NCI-H510A treated with DMSO at 0.1 percent for 48 hours (cell line): ENCODE measurements at places on chromosomes 2 and 18.
A peak's percentile ranks its signal among the peaks of the same experiment; 100 is the strongest.

DNA sequence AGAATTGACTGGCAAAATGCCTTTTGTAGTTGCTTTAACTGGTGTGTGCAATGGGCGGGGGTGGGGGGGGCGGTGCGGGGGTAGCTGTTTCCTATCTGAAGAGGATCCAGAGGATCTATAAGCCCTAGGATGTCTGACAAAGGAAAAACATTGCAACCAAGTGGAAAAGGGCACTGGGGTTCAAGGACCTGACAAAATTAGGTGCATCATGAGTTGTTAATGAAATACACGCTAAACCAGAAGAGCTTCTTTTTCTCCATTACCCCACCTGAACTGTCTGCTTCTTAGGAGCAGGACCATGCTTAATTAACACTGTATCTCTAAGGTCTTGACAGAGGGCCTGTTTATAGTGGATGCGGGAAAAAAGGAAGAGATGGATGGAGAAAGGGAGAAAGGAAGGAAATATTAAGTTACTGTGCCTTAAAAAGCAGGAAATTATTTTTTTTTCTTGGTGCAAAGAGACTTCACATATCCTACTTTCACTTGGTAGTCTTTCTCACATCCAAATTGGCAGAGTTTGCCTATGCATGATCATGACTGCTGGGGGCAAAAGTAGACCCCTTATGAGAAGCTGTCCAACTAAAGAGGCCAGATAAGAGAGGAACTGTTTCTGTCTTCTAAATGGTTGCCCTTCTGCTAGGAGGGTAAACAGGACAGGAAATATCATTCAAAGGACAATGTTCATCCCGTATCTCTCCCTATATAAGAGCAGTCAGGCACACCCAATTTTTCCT lies 4.6 kb downstream of the RND3 start:
- DNase-seq, result no peak

DNA sequence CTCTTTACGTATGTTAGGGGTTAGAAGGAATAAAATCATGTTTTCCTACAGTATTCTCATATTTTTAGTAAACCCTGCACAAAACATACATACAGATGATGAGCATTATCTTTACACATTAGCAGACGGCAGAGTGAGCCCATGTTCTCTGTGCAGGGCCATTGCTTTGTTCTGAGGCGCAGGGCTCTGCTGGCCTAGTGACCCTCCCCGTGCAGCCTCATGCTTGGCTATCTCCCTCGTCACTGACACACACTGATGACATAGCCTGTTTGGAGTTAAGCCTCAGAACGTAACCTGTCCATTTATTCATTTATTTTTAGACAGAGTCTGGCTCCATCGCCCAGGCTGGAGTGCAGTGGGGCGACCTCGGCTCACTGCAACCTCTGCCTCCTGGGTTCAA lies 115.9 kb upstream of the FOSL2 start:
- peak; percentile 21 for DNase-seq

- DNase-seq, result no peak
Measured at GRCh38 chr2:30865892-30866681, 58.8 kb upstream of the CAPN13 start.

DNA sequence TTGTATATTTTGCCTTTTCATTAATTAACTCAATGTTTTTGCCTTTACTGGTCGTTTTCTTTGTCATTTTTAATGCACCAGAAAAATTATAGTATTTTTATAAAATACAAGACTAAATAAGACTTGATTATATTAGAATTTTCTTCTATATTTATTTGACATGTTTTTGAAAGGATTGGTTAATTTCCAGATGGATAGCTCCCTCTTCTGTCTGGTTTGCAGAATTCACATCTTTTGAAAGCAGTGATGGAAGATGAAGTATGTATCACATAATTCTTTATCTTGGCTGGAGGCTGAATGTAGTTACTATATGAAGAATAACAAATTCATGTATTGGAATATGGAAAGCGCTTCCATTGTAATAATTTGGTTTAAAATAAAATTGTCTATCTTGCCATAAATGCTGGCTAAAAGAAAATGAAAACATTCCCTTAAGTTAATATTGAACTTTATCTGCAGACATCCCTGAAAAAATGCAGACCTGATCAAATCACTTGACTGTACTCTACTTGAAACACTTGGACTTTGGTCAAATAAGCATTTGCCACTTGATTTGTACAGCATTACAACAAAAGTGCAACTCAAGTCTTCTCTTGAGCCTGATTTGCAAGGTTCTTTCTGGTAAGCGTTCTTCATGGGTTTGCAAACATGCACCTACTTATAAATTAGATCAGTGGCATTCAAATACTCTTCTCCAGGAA lies 86.3 kb upstream of the EFEMP1 start:
- DNase-seq, result peak; percentile 67

DNA sequence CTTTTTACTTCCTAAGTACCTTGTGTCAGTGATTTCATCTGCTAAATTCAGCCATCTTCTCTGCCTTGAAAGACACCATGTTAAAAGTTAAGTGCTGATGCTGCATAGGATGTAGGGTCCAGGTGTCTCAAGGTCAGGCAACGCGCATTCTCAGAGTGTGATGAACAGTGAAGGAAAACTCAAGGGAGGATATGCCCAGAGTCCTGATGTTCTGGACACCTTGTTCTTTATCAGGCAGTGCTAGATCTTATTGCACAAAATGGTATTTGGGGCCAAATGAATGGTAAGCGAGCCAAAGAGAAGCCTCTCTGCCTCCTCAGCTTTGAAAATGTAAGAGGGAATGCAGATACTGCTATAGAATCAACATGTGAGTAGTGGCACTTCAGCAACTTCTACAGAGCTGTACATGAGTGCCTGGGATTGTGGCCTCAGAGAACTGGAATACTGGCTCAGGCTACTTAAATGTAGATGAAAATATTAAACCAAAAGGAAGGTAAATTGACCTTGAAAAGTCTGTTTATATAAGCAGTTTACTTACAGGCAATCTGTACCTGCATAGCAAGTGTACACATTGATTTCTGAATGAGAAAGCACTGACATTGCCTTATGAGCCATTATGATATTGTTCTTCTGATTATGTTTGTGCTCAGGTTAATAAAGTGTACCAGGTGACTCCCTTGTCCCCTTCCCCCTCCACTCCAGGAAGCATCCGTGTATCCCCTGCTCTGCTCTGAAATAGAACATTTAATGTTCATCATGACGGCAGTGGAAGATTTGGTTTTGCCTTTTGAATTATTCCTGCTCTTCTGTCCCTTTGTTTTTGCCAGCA lies 86.7 kb upstream of the RANBP2 start:
- peak; percentile 96 for DNase-seq
